NCI-H524 treated with DMSO at 0.1 percent for 48 hours (cell line): ENCODE measurements at places on chromosomes 2 and 18.

- DNase-seq: no peak
Observed at GRCh38 chr18:47968721-47969120, 38.3 kb upstream of the SMAD2 start.

- no peak for DNase-seq
Observed at GRCh38 chr18:717003-717402, 4.6 kb upstream of the ENOSF1 start.

DNA sequence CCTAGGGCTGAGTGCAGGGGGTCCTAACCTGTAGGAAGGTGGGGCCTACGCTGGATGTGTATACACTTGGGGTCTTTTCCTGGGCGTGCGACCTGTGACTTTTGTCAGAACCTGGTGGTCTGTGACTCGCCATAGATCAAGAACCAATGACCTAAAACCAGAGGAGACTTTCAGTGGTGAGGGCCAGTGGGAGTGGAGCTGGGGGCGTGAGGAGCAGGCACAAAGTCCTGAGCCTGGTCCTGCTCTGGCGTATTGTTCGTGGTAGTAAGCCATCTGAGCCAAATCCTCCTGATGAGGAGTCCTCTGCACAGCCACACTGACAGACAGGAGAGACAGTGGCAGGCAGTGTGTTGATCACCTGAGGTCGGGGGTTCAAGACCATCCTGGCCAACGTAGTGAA lies 8.9 kb downstream of the INPP4A start:
- no peak for DNase-seq

DNA sequence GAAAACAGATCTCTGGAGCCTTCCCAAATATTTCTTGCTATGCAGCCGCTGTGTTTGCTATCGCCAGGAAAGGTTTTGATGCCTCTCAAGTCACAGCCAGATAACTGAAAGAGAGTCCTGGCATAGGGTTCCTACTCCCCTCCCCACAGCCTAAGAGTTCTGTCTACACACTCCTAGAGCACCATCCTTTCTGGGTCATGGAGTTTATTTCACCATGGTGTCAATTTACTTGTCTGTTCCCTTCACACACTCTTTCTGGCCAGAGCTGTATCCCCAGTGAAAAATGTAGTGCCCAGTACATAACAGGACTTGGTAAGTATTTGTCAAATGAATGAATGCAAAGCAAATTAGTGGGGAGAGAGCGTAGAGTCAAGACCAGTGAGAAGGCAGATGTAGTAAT lies 185.3 kb downstream of the HAUS1 start:
- no peak for DNase-seq

- no peak for DNase-seq
Observed at GRCh38 chr2:7206111-7206810, 289.0 kb downstream of the RNF144A start.

DNA sequence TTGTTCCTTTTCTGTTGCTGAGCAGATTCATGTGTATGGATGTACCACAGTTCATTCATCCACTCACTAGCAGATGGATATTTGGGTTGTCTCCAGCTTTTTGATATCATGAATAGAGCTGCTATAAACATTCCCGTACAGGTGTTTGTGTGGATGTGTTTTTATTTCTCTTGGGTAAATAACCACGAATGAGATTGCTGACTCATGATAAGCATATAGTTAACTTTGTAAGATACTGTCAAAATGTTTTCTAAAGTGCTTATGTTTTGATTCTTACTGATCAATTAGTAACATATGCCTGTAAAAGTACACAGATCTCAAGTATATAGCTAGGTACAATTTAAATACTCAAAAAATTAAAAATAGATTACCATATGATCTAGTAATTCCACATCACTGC lies 27.7 kb downstream of the TSN start:
- DNase-seq: no peak

DNA sequence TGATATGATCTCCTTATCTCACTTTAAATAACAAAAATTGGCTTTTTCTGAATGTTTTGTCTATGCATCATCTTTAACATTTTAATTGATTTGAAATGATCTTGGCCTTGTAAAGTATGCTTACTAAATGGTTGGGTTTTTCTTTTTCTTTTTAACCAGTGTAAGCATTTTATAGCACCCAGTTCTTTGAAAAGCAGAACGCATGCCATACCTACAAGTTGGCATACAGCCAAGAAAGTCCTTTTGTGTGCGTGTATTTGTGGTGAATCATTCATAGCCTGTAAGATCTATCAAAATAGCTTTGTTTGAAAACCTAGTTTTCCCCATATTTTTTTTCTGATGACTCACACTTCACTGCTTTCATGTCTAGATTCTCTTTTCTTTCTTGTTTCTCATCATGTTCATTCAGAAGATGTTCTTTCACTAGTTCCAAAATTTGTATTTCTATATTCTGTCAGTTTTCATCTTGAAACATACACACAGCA lies 4.1 kb upstream of the VRK2 start:
- DNase-seq: no peak

DNA sequence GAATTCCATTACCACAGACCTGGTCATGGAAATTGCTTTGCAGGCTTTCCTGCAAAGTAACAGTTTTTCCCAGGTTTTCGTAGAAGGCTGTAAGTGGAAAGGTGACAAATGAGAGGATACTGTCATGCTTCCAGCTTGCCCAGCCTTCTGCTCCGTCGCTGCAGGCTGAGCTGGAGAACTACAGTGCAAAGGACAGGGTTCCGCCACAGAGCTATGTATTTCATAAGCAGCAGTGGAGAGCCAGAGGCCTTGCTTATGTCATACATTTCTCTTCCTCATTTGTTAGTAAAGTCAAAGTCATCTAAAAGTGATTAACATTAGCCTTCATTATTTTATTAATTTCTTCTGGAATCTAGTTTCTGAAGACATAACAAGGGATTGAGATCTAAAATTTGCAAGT lies 72.9 kb upstream of the RBM44 start:
- no peak for DNase-seq

- no peak for DNase-seq
Observed at GRCh38 chr2:86416146-86416545, 25.0 kb upstream of the KDM3A start.

DNA sequence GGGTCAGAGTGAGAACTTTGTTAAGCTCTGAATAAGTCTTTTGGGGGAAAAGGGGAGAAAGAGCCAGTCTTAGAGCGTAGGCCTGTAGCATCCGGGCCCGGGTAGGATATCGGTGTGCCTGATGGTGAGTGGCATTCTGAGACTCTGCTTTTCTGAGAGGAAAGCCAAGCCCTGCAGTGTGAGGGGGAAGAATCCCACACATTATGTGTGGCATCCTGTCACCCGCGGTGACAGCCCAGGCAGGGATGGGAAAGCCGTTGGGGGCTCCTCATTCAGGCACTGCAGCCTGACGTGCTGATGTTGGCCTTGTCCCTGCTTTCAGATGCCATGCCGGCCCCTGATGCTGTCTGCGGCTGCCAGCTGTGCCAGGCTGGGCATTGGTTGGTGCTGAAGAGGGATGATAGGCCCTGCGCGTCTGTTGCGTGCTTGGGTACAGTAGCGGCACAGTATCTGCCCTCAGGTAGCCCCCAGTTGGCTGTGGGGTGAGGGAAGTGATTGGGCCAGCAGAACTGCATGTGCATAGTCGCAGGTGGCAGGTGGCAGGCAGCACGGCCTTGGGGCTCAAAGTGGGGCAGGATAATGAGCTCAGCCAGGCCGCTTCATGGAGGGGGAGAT lies 37.6 kb downstream of the GLI2 start:
- no peak for DNase-seq

GRCh38 chr2:86598966-86599365 lies 24.7 kb downstream of the RNF103 start:
- no peak for DNase-seq

- DNase-seq: no peak
Observed at GRCh38 chr18:62842898-62843297, 127.6 kb downstream of the PHLPP1 start.

- DNase-seq: no peak
Observed at GRCh38 chr2:102082571-102083392, 59.8 kb upstream of the IL1R1 start.

DNA sequence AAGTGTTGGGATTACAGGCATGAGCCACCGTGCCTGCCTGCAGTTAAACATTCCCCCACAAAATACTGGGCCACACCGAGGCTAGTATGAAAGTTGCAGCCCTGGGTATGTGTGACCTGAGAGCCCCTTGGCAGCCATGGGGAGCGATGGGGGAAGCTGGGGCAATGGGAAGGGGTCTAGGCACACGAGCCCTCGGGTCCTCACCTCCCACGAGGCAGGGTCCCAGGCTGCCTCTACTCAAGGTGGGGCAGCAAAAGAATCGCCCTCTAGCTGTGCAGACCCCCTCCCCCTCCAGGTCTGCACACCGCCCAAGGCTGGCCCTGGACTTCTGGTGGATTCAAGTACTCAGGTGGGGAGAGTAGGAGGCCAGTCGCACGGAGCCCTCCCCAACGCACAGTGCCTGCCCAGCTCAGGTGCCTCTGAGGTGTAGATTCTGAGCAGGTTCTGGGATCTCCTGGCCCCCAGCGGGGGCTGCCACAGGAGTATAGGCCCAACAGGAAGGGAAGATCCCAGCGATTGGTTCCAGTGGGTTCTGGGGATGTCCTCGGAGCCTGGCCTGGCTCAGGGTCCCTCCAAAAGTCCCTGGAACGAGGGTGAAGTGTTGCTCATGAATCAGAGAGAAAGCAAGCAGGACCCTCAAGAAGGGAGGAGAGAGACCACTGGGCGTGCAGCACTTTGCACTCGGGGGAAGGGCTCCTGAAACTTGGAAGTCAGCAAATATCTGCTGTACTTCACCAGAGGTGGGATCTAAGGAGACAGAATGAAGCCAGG lies 2.6 kb downstream of the GPR35 start:
- DNase-seq: no peak

DNA sequence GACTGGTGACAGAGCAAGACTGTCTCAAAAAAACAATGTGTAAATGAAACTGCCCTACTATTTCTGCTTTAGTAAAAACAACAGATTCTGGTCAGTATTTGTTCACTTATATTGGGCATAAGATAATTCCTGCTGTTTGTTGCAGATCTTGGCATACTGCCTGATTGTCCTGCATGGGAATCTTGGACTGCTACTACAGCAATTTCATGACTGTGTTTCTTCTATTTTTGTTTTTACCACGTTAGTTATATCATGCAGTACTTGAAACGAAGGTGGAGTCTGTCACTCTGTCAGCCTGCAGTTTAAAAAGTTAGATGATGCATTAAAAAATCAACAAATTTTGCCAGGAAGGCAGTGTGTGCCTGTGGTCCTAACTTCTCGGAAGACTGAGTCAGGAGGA lies 14.2 kb upstream of the CLASP1 start:
- no peak for DNase-seq

GRCh38 chr18:79664525-79665125 lies 15.0 kb upstream of the CTDP1 start:
- DNase-seq: no peak
